Erythroblast (primary cell): ENCODE measurements at places on chromosomes 5 and 9.

GRCh38 chr9:16768816-16769215, 101.7 kb downstream of the BNC2 start:
- DNase-seq, result no peak

DNA sequence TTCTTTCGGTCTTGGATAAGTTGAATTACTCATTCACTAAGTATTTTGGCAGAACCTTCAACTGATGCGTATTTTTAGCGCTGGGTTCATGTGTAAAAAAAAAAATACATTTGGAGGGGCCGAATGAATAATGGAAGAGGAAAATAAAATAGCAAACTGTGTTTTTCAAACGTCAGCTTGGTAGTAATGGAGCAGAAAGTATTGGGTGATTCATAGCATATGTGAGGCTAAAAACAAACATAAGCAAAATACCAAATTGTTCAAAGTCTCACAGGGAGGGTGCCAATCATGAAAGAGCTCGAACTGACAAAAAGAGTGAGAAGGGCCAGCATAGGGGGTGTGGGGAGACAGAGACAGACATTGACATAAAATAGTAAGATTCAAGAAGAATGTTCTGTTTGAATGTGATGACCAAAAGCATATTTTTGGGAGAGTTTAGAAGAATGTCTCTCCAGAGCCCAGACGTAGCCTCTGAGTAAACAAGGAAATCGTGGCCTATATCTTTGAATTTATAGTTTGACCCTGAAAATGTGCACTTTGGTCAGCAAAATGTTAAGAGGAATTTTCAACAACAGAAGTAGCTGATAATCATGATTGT, 174.9 kb upstream of the HMHB1 start:
- DNase-seq, result no peak

DNA sequence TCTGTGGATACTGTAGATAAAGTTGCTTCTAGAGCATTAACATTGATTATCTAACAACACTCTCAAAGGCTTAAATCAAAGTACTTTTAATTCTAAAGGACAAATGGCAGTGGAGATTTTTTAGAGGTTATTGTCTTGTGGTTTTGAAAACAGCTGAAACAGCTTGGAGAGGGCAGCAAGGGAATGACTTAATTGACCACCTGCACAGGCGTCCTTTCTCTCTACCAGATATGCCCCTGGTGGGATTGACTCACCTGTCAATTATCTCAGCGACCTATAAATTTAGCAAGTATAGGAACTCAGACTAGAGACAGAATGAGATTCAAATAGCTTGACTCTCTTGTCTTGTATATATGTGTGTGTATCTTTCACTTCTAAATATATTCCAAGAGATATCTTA, 13.5 kb downstream of the ARL14EPL start:
- DNase-seq, result no peak

GRCh38 chr9:85515021-85515420, 226.7 kb downstream of the AGTPBP1 start:
- no peak for DNase-seq
